ENCODE measurements at places on chromosomes 7 and 10. TPM values are rescaled to one million over a fixed set of nuclear protein-coding genes. Genes with fewer than 3 reads are reported as not detected.

DNA sequence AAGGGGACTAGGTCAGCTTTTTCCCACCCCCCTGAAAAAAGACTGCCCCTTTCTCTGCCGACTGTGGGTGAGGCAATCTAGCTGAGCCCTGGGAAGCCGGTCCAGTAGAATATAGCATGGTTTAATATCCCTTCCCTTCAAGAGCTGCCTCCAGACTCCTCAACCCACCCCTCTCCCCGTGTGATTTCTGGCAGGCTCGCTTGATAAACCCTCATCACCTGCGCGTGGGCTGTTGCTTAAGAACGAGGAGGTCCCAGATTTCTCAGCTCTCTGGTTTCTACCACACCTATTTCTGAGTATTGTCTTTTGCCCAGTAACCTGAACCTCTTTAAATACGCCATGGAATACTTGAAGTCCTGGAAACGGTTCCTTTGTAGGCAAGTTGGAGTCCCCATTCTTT is 2.0 kb upstream of the LRRC4 start:
- DNase-seq = no peak

DNA sequence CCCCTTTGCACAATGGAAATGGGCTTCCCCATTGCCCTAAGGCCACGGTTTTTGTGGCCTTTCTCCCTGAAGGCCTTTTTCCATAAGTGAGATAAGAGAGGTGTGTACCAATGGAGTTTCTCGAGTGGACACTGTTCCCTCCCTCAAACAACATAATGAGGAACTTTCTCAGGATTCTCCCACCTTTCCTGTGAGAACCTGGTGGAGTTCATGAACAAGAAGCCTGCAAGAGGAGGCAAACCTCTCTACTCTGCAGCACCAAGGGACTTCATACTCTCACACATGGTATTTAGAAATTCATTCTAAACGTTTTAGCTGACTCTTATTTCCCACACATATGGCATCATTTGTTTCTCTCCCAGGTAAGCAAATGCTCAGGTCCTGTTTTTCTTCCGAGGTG is 7.3 kb upstream of the RBM33 start:
- DNase-seq = no peak

- DNase-seq = no peak
Observed at GRCh38 chr10:29535012-29535777, 99.6 kb downstream of the SVIL start.

DNA sequence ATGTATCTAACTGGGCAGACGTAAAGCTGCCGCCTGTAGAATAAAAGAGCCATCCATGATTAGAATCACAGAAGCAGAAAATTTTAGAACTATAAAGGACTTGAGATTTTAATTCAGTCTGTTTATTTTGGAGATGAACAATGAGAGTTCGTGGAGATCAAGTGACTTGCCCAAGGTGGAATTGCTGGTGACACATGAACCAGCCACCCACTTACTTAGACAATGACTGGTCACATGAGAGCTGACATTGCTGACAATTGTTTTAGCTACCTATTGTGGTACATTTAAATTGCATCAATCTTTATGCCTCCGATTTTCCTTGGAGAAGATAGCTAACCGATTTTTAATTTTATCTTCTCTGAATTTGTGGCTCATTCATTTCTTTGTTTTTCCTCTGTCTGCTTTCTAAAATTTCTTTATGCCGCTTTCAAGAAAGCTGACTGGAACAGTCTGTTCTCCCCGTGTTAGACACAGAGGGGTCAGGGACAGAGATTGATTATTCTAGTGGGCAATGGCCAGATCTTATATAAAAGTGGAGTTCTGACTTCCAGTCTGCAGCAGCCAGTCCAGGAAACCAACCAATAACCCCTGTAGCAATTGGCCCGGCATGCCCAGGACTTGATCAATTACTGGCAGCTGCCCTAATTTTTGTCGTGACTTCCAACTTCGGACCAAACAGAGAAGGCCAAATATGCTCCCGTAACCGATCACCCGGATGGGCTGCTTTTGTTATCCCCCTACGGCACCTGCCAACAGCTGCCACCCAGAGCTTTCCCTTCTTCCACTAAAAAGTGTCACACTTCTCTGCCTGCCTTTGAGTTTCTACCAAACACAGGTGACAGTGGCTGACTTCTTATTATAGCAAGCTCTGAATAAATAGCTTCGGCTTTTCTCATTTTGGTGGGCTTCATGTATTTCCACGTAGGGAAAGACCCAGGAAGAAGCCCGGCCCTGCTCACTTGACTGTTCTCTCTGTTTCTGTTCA is 241.6 kb downstream of the CAMK1D start:
- DNase-seq = no peak

DNA sequence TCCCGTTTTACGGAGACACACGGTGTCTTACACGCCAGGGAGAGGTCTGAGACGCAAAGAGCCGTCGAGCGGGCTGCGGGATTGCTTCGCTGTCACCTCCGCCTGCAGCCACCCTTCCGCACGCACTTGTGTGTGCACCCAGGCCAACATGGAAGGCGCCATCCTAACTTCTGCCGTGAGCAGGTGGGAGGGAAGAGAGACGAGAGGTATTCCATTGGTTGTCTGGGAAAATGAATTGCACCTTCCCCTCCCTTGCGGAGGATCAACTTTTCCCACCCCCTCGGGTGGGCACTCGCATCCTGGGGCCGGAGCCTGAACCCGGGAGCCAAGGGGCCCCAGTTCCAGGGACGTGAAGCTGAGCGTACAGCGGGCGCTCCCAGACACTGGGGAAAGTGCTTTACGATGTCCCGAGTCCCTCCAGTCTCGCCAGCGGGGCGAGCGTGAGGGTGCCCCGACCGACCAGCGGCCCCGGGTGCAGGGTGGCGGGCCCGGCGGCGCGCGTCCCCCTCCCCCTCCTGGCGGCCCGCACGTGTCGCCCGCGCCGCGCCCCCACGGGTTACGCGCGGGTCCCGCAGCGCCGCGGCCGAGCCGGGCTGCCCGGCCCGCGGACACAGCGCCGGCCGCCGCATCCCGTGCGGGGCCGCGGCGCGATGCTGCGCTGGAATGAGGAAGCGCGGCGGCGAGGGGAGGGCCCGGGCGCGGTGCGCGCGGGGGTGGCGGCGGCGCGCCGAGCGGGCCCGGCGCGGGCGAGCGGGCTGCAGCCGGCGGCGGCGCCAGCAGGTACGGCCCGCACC is 984 bp upstream of the IKZF1 start:
- no peak for DNase-seq

DNA sequence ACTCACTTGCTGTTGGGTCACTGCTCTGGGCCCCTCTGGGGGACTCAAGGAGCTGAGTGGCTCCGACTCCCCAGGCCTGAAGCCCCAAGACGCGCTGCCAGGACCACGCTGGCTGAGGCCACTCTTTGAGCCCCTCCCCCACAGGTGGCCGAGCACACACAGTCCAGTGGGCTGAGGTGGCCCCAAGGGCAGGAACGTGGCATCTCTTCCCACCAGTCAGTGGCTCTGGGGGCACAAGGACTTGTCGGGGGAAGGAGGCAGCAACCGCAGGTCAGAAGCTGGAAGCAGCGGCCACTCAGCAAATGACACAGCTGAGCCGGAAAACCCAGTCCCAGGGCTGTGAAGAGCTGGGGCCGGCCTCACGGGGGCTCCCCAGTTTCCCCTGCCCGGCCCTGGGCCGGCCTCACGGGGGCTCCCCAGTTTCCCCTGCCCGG is 24.1 kb downstream of the GRIFIN start:
- DNase-seq = no peak

- no peak for DNase-seq
Observed at GRCh38 chr10:12689893-12690292, 311.6 kb downstream of the CCDC3 start.

GRCh38 chr10:118955531-118955930 is 74.0 kb upstream of the NANOS1 start:
- no peak for DNase-seq

DNA sequence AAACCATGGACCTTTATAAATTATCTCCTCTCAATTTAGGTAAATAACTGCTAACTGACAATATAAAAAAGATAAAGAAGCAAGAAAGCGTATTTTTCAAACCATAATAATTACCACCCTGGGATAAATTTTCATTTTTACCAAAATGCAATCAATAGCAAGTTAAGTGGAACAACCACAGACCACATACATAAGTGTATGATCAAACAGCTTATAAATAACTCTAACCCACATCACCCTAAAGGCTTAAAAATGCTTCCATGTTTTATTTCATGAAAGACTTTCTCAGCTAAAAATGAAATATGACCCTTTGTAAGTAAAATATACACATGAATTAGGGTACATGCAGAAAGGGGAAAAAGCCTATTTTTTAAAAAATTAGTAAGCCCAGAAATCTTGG is 156.5 kb downstream of the SGMS1 start:
- no peak for DNase-seq

DNA sequence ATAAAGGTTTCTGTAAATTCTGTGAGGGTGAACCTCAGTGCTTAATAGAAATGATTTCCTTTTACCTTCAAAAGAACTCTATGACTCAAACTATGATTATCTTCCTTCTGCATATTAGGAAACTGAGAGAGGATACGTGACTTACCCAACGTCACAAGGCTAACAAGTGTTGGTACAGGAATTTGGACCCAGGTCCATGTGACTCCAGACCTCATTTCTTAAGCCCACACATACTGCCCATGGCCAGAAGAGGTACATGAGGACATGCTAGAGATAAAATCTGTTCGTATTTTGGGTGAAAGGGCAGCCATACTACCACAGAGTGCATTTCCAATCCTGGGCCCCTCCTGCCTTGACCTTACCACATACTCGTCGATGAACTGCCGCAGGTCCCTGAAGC is 61.5 kb upstream of the TM9SF3 start:
- no peak for DNase-seq

- DNase-seq = no peak
Observed at GRCh38 chr7:31688996-31689395, 2.0 kb downstream of the PPP1R17 start.

GRCh38 chr7:25545124-25546008 is 317.1 kb upstream of the NPVF start:
- DNase-seq = no peak

DNA sequence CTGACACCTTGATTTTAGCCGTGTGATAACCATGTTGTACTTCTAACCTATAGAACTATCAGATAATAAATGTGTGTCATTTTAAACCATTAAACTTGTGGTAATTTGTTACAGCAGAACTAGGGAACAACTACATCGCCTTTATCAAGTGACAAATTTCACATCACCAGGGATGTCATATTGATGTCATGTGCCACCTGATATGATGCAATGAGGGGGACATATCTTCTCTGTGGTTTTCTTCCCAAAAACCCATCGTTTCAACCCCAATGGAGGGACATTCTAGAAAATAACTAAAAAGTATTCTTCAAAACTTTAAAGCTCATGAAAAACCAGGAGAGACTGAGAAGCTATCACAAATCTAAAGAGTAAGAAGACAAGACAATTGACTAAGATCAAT is 212.2 kb downstream of the ETV1 start:
- no peak for DNase-seq

DNA sequence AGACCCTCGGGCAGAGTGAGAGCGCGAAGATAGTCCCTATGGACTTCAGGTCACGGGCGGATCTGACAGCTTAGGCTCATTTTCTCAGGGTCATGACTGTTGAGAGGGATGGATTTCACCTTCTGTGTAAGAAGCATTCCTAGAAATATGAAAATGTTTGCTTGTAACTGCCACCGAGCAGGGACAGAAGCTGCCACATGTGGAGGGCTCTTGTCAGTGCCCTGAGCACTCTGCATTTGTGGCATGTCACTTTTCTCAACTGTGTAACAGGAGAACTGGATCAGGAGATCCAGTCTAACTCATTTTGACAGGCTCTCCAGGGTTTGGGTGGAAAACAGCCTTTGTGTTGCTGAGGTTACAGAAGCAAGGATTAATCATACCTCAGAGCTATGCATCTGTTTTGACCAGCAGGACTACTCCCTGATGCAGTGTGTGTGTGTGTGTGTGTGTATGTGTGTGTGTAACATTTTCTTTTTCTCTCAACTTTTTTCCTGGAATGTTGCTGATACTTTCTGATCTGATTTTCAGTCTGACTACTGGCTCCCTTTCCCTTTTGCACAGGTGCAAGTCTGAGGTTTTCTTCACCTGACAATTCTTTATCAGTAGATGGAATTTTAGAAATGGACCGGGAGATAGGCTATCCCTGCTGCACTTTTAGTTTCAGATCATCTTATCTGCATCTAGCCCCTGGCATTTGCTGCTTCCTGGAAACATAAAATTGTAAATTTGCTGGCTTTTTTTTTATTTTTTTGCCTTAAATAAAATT is 183.3 kb downstream of the STK31 start:
- DNase-seq = no peak

DNA sequence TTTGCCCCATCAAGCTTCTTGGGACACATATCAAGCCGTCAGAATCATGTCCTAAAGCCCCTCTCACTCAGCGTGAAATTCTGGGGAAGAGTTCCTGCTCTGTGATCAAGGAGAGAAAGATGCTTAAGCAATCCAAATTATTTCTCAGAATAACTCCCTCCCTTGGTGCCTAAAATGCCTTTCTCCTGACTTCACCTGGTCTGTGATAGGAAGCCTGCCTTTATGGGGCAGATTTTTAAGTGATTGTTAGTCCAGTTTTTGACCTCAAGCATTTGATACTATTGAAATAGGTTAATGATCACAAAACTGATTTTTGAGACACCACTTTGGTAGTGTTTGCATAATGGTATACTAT is 76.4 kb upstream of the MAGI2 start:
- DNase-seq = no peak

- DNase-seq = no peak
Observed at GRCh38 chr10:48506147-48506917, 98.5 kb downstream of the ARHGAP22 start.

DNA sequence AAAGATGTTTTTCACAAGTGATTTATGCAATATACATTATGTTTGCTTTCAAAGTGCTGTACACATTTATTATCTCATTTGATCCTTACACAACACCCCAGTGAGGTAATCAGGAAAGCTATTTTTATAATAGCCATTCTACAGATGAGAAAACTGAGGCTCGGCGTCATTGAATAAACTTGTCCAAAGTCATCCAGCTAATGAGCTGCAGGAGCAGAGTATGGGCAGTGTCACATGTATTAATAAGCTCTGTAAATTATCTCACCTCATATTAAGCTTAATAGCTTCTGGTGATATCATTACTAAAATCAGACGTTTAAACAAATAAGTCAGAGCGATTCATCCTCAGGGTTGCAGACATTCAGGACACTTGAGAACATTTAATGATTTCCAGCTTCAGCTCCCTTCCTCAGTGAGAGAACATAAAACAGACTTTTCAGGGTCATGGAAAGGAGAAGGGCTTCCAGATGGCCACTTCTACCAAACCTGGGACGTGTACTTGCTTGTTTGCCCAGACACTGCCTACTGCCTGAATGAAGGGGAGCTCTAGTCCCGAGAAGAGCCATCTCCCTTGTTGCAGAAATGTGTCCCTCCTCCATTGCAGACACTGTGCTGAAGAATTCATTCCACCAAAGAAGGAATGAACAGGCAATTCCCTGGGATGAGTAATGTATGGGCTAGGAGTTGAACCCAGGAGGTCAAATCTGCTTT is 20.5 kb upstream of the FZD1 start:
- no peak for DNase-seq

- no peak for DNase-seq
Observed at GRCh38 chr10:25966844-25967243, 32.8 kb downstream of the MYO3A start.

- DNase-seq = no peak
Observed at GRCh38 chr10:112815269-112816032, 134.6 kb upstream of the TCF7L2 start.

The SPDYE9 gene
- total RNA-seq = not detected

The SPDYE2B gene
- not detected for total RNA-seq

The CCDC172 gene
- not detected for total RNA-seq

The PNLIPRP2 gene
- not detected for total RNA-seq

Data from esophagus squamous epithelium (tissue), 5 donors.